ENCODE measurements at places on chromosomes 16 and 17. TPM values are rescaled to one million over a fixed set of nuclear protein-coding genes. Genes with fewer than 3 reads are reported as not detected.

The HAGH gene
- total RNA-seq, result 67.1 TPM

The CSH2 gene
- not detected for total RNA-seq

The LGALS3BP gene
- total RNA-seq, result 68.4 TPM

The SLC47A2 gene
- total RNA-seq, result 0.12 TPM

The HOXB5 gene
- total RNA-seq, result 1.5 TPM

The HOXB13 gene
- 2.2 TPM for total RNA-seq

The RNF227 gene
- total RNA-seq, result 1.1 TPM

The MYLK3 gene
- total RNA-seq, result 0.03 TPM

The CRHR1 gene
- total RNA-seq, result 0.09 TPM

The LGALS9B gene
- total RNA-seq, result not detected

The SLC13A2 gene
- total RNA-seq, result 0.12 TPM

The KRT28 gene
- not detected for total RNA-seq

The HOXB7 gene
- 31.7 TPM for total RNA-seq

The CTRL gene
- 1.5 TPM for total RNA-seq

The ELMO3 gene
- 1.1 TPM for total RNA-seq

The TVP23A gene
- total RNA-seq, result 0.13 TPM

The MEOX1 gene
- not detected for total RNA-seq

The PTX4 gene
- total RNA-seq, result not detected

The GDPD1 gene
- 0.77 TPM for total RNA-seq

The OTOA gene
- 0.10 TPM for total RNA-seq

The C17orf67 gene
- 1.8 TPM for total RNA-seq

The TBX4 gene
- 0.12 TPM for total RNA-seq

The RNF112 gene
- 0.48 TPM for total RNA-seq

The C1QTNF1 gene
- total RNA-seq, result 45.9 TPM

The CDK5R1 gene
- total RNA-seq, result 5.7 TPM

The BANP gene
- total RNA-seq, result 15.0 TPM

The RNF43 gene
- 0.18 TPM for total RNA-seq

The KRTAP4-6 gene
- total RNA-seq, result not detected

The ATP2A3 gene
- 5.5 TPM for total RNA-seq

The TNS4 gene
- total RNA-seq, result 275 TPM

Data from A549 treated with Hydrocortisone at 1 μM for 4 hours (cell line).